Activated naive CD4-positive, alpha-beta T cell treated with Interleukin-2 at 50 U/mL for 16 hours (primary cell): ENCODE measurements at places on chromosomes 3 and 15.
A peak's percentile ranks its signal among the peaks of the same experiment; 100 is the strongest.

DNA sequence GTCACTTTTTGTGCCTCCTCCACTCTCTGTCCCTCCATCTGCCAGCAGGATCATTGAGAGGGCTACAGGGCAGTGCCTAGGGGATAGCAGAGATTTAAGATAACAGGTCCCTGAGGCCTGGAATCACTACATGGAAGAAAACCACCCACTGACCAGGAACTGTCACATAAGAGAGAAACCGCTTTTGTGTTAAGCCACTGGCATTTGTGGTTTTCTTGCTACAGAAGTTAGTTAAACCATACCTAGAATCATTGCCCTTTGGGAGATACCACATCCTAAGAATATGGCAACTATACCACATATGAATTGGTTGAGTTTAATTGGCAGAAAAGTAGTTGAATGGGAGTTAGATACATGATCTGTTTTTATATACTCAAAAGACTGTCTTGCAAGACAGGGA is 112.8 kb upstream of the LPP start:
- no peak for DNase-seq

DNA sequence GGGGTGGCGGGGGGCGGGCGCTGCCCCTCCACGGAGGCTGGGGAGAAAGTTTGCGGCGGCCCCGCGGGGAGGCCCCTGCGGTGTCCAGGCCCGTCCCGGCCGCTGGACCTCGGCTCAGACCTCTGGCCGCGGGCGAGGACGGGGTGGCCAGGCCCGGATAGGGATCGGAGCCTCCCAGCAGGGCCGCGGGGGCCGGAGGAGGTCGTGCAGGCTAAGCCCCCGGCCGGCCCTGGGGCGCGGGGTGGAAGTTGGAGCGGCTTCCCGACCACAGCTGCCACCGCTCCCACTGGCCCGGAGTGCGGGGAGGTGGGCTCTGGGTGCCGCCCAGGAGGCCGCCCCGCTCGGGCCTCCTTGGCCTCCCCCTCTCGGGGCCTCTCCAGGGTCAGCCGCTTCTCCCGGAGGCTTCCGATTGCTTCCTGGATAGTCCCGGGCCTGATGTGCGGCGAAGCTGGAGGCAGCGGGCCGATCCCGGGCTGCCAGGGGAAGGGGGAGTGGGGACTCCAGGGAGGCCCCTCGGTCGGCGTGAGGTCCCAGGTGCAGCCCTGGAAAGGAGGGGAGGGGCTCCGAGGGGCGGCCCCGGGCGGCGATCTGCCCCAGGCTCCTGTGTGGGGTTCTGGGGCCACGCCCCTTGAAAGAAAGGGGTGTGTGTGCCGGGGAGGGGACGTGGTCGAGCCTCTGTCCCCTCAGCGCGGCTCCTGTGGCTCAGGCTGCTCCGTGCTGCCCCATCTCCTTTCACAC is 907 bp downstream of the PLXNA1 start:
- DNase-seq = peak; percentile 42

- DNase-seq = no peak
These were observed 5.5 kb upstream of the RHO start for GRCh38 chr3:129522953-129523352.

GRCh38 chr3:87546216-87546615 is 269.8 kb upstream of the POU1F1 start:
- no peak for DNase-seq

GRCh38 chr15:26037369-26037768 is 174.2 kb upstream of the ATP10A start:
- DNase-seq = no peak

- no peak for DNase-seq
These were observed 45.0 kb downstream of the SUCNR1 start for GRCh38 chr3:151918253-151919029.

DNA sequence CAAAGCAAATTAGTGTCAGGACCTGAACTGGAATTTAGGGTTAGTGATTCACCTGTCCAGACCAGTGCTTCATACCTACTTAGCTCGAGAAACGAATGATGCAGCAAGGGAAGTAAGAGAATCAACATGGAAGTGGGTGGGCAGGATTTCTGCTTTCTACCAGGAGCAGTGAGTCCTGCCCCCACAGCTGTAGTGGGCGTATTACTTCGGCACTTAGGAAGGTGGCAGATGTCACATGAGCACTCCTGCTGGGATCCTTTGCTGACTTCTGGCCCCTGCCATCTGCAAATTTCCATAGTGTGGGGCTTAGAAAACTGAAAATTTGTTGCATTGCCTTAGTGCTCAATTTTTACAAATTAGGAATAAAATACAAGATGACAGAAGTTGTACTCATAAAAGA is 31.2 kb downstream of the RYR3 start:
- DNase-seq = no peak

DNA sequence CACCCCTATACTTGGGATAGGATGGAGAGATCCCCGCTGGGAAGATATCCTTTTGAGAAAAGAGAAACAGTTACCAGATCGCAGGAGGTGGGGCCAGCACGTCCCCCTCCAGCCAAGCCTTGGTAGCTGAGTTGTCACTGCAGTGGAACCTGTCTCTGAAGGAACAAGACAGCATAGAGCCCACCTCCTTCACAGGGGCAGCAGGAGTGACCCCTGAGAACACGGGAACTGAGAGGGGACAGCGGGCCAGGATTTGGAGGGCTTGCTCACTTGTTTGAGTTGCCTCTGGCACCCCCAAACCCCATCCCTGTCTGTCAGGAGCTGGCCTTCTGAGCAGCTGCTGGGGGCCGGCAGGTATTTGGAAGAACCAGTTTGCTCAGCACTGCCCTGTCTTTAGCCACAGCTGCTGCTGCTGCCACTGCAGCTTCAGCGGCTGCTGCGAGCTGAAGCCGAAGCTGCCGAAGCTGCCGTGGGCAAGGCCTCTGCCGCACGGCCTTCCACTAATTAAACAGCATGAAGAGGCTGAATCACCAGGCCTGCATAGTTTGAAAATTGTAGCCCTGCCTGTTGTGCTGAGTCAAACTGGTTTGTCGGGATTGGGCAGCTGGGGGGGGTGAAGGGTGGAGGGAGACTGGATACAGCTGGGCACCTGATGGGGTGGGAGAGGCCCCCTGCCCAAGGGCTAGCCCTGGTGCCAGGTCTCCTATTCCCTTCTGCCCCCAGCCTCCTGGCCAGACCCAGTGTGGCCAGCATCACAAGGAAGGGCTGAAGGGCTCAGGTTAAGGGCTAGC is 4.0 kb downstream of the EPHB3 start:
- no peak for DNase-seq

DNA sequence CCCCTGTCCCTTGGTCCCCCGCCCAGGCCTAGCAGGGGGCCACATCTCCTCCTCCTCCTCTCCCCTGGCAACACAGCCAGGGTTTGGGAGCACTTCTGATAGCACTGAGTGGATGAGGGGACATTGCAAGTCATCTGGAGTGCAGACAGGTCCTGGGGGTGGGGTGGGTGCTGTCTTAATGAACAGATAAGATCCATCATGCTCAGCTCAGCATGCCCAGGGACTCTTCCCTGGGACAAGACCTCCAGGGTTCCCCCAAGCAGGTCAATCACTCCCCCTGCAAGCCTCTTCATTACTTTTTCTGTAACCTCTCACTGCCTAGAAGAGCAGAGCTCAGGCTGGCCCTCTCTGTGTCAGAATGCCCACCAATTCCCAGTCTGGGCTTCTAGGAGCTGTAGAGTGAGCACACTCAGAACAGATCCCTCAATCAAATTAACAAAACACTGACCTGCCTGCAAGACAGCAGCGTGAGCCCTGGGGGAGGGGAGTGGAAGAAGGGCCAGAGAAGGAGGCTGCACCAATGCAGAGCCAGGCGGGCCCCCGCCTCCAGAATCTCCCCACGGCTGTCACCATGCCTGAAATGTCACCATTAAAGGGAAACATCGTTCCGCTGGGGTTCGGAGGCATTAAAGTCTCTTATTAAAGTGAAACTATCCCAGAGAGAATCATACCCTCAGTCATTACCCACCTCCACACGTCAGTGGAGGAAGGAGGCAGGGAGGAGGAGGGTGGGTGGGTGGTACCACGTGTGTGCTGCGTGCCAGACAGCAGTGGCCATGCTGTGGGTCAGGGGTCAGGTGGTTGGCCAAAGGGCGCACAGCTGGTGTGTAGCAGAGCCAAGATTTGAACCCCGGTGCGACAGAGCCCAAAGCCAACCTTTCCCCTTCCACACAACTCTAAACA is 114.7 kb upstream of the LINGO1 start:
- DNase-seq = no peak

DNA sequence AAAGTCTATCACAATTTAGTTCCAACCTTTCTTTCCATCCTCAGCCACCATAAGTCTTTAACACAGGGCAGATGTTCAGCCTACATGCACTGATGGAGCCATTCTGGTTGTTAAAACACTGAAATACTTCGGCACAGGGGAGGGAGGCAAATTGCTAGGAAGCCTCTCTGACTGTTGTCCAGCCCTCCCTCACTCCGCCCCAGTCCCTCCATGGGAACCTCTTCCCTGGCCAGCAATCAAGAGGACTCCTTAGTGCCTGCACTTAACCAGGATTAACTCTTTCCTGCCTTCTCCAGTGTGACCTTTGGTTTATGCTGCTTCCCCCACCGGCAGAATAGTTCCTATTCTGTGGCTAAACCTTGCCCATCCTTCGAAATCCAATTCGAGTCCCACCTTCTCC is 47.0 kb upstream of the USP3 start:
- DNase-seq = no peak

DNA sequence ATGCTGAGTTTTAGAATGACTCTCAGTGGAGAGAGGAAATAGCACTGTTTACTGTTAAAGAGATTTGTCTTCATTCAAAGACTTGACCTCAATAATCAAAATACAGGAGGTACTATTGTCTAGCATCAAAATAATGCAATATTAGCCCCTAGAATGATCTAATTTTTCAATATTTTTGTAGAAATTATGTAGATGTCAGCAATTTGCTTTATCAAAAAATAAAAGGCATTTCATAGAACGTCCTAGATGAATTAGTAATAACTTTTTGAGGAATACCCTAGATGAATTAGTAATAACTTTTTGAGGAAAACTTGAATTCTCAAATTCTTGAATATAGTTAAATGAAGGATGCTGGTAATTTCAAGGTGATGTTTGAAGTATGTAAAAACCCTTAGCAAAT is 1252.1 kb upstream of the CADM2 start:
- DNase-seq = no peak

DNA sequence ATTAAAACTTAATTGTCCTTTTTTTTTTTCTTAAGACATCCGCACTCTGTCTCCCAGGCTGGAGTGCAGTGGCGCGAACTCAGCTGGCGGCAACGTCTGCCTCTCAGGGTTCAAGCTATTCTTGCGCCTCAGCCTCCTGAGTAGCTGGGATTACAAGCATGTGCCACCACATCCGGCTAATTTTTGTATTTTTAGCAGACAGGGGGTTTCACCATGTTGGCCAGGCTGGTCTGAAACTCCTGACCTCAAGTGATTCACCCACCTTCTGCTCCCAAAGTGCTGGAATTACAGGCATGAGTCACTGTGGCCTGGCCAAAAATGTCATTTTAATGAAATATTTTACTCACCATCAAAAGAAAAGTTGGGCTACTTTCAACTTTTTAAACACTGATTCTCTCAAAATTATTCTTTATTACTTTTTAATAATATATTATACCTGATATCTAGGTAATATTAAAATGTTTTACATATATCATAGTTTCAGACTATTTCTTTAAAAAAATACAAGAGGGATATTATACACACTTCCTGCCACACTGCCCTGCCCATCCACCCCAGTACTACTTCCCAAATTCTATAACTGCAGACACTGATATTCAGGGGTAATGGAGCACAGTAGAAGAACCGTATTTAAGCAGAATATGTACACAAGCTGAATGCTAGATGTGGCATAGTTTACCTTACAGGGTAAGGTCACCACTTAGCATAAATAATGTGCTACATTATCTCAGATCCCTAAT is 723.9 kb upstream of the ZNF385D start:
- DNase-seq = no peak

- no peak for DNase-seq
These were observed 48.0 kb upstream of the MRPL3 start for GRCh38 chr3:131550562-131551465.

GRCh38 chr15:101541501-101542292 is 52.2 kb upstream of the PCSK6 start:
- DNase-seq = no peak

DNA sequence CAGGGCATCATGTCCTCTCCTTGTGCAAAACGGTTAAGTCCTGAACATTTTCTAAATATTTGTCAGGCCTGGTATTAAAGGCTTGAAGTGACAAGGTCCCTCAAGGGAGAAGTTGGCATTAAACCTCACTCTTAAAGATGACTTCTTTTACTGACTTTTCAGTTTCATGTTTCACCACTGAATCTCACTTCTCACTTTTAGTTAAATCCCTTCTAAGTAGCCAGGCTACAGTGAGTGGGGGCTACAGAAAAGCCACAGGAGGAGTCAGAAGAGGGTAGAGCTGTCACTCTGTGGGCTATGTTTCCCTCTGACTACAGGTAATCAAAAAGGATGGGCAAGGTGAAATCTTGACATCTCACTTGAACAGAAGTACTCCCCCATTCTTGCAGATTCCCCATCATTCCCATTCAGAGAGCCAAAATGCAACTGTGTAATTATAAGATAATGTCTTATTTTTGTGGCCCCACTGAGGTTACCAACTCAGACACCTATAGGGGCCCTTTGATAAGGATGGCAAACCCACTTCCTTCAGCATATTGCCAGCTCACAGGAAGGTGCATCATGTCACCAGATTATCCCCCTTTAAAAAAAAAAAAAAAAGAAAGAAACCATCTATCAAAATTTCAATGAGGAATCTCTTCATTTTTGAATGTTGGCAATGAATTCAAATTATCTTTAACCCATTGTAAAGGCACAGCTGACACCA is 790.1 kb upstream of the CFAP20DC start:
- DNase-seq = no peak

- no peak for DNase-seq
These were observed 80.2 kb downstream of the MECOM start for GRCh38 chr3:169583269-169583668.

DNA sequence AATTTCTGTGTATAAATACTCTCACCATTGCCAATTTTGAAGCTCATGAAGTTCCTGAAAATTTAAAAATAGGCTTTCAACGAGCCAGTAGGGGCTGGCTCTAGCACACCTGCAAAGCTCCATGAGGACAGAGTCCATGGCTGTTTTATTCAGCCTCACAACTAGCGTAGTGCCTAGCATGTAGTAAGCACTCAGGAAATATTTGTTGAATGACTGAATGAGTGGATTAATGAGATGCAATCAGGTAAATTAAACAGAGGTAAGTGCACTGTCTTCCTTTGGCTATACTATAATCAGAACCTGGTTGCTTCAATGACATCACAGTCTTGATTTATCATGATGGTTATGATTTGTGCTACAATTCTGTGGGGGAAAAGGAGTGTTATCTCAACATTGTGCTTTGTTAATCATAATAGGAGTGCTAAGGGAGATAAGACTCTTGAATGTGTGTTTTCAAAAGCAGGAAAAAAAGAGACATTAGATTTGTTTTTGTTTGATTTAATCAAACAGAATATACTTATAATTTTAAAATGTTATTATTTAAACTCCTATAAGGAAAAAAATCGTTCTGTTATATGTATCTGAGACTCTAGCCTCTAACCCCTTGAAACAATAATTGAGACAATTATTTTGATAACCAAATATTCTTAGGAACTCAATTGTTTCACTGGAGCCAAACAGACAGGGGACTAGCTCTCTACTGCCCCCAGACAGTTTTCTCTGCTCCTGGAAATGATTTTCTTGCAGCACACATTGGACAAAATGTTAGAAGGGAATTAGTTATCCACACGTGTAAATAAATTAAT is 171.7 kb upstream of the ATP11B start:
- no peak for DNase-seq

- DNase-seq = no peak
These were observed 130.5 kb downstream of the TIGIT start for GRCh38 chr3:114424337-114424736.

GRCh38 chr3:158379517-158379916 is 191.5 kb upstream of the MLF1 start:
- DNase-seq = no peak
